ENCODE measurements at places on chromosomes 6 and 20.
A peak's percentile ranks its signal among the peaks of the same experiment; 100 is the strongest.

- DNase-seq = no peak
These were observed 23.2 kb upstream of the ARG1 start for GRCh38 chr6:131549811-131550210.

DNA sequence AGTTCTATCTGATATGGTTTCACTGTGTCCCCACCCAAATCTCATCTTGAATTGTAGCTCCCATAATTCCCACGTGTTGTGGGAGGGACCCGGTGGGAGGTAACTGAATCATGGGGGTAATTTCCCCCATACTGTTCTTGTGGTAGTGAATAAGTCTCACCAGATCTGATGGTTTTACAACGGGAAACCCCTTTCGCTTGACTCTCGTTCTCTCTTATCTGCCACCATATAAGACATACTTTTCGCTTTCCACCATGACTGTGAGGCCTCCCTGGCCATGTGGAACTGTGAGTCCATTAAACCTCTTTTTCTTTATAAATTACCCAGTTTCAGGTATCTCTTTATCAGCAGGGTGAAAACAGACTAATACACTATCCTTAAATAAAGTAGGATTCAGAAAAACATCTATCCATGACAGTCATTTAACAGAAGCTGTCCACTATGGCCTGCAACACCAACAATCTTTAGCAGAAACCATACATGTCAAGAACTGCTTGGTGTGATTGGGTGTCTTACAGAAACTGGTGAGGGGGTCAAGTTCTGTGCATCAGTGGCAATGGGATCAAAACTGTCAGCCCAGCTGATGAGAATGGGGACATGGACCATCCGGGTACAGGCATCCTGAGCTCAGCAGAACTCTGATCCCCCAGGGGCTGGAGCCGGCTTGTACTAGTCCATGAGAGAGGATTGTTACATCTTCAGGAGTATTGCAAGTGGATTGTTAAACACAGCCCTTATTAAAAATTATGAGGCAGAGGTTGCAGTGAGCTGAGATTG is 59.2 kb downstream of the SCML4 start:
- no peak for DNase-seq

DNA sequence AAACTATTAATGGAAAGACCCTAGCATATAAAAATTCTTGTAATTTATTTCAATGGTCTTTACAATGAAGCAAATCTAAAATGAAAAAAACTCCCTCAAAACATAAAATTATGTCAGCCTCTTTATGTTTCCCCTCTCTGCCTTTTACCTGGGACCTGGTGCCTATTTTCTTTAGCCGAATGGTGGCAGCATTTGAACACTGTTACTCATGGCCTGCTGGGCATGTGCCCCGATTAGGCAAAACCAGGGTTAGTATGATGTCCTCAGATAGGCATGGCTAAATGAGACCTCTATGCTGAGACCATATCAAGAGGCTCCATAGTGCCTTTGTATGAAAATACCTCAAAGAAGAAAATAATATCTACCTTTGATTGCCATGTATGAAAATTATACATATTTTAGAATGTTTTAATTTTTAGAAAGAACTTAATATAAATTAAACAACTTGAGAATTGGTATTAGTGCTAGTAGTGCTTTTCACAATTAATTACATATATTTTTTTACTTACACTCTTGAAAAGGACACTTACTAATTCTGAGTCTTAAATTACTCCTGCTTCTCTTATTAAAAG is 22.5 kb upstream of the C6orf58 start:
- DNase-seq = peak; percentile 27

DNA sequence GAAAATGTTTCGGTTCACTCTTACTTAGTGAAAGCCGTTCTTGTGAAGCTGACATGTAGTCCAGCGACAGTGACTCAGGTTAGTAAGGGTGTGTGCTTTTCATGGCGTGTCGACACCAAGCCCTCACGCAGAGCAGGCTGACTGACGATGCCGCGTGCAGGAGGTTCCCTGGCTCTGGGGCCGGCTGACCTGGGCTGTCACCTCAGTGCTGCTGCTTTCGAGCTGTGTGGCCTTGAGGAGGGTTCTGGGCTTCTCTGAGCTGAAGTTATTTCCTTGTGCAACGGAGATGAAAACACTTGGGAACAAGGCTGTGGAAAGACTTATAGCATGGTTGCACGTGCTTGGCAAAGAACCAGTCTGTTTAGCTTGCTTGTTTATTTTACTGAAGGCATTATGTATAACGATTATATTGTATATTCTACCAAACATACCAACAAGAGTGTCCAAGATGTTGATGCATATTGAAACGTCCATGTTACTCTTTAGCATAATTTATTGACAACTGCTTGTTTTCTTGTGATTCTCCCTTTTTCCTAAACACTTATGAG is 59.2 kb downstream of the PHACTR3 start:
- DNase-seq = no peak

- DNase-seq = no peak
These were observed 326.7 kb upstream of the JARID2 start for GRCh38 chr6:14919038-14919670.

DNA sequence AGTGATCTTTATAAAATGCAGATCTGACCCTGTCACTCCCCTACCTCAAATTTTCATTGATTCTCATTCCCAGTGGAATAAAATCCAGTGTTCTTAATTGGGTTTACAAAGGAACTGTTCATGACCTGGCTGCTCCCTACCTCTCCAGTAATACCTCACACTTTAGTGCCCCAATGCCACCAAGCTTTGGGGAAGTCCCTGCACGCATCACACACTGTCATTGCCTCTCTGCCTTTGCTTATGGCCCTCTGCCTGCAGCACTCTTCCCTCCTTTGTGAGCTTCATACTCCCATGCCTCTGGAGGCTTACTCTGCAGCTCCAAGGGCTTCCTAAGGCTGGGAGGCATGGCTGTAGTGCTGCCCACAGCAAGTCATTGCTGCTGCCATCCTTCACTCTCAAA is 57.4 kb downstream of the TMC2 start:
- no peak for DNase-seq

- DNase-seq = peak; percentile 30
These were observed 868 bp downstream of the SAMD10 start for GRCh38 chr20:63978319-63979228.

- no peak for DNase-seq
These were observed 66.0 kb downstream of the SNX5 start for GRCh38 chr20:17902531-17903083.

GRCh38 chr6:15364401-15365037 is 118.7 kb downstream of the JARID2 start:
- DNase-seq = no peak

GRCh38 chr6:93474733-93475179 is 55.4 kb upstream of the EPHA7 start:
- DNase-seq = no peak

DNA sequence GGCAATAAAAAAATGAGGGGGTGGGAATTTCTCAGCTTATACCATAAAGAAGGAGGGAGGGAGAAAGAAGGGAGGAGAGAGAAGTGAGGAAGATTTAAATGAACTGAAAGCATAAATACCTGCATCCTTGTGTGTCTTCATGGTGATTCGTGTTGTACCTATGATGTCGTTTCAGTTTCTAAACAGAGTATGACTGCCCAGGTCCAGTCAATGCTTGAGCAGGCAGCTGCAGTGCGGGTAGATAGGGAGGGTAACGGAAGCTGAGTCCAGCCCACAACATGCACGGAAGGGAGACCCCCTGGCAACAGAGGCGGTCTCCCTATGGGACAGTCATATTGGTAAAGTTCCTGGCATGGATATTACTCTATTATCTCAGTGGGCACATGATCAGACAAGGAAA is 184.5 kb downstream of the KIF16B start:
- DNase-seq = no peak

- DNase-seq = no peak
These were observed 39.8 kb upstream of the MYL9 start for GRCh38 chr20:36501367-36502006.

GRCh38 chr6:38183856-38184584 is 364.5 kb downstream of the ZFAND3 start:
- DNase-seq = no peak

DNA sequence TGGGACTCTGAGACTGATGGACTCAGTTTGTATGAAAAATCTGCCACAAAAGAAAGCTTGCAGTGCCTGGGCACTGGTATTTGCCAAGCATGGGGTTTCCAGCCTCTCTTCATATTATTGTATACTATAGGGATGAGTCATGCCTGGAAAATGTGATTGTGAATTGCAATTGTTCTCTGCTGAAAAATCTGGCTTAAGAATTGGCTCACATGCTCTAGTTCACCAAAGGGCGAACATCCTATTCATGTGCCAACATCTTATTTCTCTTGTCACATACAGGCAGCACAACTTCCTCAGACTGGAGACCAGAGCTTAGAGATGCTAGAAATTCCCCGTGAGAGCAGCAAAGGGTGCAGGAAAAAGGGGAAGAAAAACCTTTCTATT is 103.6 kb upstream of the KCNK16 start:
- DNase-seq = peak; percentile 95

DNA sequence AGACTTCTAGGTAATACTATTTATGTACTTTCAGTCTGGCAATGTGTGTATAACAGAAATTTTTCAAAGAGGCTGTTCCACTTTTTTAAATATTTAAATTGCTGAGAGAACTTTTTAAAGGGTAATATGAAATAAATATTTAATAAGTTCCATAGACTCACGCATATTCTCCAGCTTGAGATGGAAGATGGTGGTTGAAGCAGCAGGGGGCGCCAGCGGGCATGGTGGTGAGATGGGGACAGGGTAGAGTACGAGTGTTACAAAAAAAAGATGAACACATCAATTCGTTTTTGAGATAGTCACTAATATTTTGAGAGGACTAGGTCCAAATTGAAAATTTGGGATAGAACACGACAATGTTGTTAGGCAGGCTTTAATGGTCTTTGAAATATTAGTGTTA is 68.4 kb downstream of the RSPO3 start:
- DNase-seq = no peak

DNA sequence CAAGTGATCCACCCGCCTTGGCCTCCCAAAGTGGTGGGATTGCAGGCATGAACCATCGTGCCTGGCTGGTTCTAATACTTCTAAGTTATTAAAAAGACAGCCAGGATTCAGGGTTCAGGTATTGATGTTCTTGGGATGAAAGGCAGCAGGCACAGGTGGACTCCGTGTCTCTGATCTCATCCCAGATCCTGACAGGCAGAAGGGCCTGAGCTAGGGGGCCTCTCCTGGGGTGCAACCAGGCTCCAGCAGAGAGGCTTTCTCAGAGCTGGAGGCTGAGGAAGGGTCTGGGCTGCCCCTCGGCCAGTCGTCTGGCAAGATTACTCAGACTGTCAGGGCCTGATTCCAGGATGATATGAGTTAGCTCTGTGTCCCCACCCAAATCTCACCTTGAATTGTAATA is 106.3 kb downstream of the SCML4 start:
- no peak for DNase-seq

DNA sequence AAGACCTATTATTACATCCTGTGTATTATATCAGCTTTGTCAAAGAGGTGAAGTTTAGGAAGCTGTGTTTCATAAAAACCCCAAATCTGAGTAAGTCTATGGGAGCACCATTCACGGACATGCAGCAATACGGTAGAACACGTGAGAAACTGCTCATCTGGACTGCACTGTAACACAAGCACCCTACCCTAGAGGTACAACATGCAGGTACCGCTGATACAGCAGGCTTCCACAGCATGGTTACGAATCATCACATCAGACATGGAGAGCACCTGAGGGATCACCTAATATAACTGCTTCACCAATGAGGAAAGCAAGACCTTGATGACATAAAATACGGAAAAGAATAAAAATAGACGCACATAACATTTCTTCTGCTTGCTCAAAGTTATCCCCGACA is 96.7 kb downstream of the GMDS start:
- DNase-seq = no peak

GRCh38 chr6:134457941-134458340 is 140.0 kb upstream of the SGK1 start:
- no peak for DNase-seq

DNA sequence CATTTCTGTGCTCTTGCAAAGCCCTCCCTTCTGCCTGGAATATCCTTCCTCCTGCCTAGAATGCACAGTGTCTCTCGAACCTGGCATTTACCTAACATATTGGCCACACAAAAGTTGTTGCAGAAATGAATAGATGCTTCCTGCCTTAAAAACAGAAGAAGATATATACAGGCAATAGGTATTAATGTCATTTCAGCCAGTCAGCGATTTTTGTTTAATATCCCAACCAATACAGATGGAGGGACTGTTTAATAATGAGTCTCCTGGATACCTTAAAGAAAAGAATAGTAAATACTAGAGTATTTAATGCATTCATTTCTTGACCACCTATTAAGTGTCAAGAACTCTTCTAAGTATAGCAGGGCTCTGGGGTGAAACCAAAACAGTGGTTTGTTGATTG is 70.3 kb downstream of the MBOAT1 start:
- DNase-seq = no peak

DNA sequence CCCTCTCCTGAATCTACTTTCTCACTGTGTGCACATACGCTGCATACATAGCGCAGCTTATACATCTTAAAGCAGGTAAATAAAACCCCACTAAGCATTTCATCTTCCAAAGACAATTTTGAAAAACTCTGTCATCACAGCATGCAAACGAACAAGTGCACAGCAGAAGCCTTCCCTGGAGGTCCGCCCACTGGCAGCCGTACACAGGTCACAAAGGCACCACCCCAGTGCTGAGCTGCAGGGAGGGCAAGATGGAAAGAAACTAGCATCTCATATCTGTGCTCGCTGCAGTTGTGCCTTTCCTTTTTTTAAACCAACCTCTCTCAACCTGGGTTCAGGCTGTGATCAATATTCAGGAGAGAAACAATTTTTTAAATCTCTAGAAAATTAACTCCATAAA is 73.3 kb downstream of the HUS1B start:
- no peak for DNase-seq

- DNase-seq = no peak
These were observed 2.5 kb downstream of the PRRT1 start for GRCh38 chr6:32149092-32149755.

- DNase-seq = peak; percentile 31
These were observed 359.9 kb upstream of the EPHA7 start for GRCh38 chr6:93779086-93779841.

DNA sequence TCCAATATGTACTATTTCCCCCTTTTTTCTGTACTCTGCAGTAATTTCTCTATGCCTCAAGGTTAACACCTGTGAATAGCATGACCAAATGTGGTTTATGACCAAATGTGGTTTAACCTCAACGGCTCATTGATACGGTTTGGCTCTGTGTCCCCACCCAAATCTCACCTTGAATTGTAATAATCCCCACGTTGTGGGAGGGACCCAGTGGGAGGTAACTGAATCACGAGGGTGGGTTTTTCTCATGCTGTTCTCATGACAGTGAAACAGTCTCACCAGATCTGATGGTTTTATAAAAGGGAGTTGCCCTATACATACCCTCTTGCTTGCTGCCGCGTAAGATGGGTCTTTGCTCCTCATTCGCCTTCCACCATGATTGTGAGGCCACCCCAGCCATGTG is 18.7 kb downstream of the DEK start:
- DNase-seq = no peak

- DNase-seq = no peak
These were observed 6.4 kb upstream of the MPC1 start for GRCh38 chr6:166389119-166389518.

GRCh38 chr20:16132036-16132798 is 441.0 kb downstream of the KIF16B start:
- DNase-seq = no peak
